ENCODE measurements at places on chromosomes 13 and 19. TPM values are rescaled to one million over a fixed set of nuclear protein-coding genes. Genes with fewer than 3 reads are reported as not detected.

DNA sequence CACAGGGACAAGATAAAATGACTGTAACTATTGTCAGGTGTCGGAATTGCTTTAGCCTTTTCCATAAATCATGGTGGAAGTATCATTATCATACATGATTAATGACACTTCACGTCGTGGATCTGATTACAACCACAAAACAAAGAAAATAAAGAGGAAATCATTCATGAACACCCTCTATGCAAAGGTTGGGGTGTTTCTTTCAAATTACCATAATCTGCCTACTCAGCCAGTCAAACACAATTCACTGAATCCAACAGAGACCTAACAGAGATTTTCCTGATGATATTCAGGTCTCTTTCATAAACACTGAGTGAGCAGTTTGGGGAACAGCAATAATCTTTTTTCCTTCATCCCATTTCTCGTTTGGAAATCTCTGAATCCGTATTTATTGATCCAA lies 625.6 kb downstream of the DCT start:
- no peak for DNase-seq

DNA sequence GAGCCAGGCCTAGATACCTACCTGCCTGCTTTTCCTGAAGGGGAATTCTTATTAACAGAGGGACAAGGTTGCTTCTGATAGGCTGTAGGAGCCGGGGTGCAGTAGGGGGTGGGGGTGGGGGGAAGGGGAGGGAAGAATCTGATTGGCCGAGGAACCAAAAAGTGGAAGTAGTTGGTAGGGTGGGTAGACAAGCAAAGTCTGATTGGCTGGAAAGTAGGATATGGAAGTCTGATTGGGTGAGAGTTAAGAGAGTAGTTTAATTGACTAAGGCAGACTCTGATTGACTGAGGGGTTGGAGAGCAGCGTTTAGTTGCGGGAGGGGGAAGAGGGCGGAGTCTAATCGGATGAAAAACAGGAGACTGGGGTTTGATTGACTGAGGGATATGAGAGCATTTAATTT lies 9.4 kb upstream of the CYP4F22 start:
- DNase-seq: no peak

Gene LACC1
- 1.8 TPM for polyA plus RNA-seq

Gene THSD1
- polyA plus RNA-seq: 20.8 TPM

DNA sequence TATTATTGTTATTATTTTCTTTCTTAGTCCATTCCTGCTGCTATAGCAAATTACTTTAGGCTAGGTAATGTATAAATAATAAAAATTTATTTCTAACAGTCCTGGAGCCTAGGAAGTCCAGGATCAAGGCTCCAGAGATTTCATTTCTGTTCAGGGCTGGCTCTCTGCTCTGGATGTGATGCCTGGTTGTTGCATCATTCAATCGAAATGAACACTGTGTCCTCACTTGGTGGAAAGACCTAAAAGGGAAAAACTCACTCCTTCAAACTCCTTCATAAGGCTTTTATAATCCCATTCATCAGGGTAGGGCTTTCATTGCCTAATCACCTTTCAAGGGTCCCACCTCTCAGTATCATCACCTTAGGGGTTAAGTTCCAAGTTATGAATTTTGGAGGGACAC lies 395.0 kb downstream of the EFNB2 start:
- no peak for DNase-seq

GRCh38 chr19:15935167-15935702 lies 906 bp upstream of the CYP4F11 start:
- DNase-seq: no peak

Gene ARL11
- polyA plus RNA-seq: 0.37 TPM

All from hindlimb muscle (tissue), 1 donor.